Transverse colon (tissue), 4 donors: ENCODE measurements at places on chromosomes 5 and 9.

DNA sequence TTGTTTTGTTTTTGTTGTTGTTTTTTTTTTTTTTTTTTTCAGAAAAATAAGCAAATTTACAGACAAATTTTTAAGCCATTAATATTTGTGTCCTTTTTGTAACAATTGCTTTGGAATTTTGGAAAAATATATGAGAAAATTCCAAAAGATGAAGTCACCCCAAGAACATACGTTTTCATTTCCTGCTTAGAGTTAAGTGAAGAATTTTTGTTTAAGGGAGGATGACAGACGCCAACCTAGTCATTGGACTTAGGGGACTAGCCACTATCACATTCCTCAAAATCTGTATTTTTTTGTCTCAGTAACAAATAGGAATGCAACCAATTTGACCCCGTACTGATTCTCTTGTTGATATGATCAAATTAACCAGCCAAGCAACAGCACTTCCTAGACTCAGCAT lies 433.9 kb upstream of the SLC30A5 start:
- no peak for DNase-seq

GRCh38 chr9:79615038-79615437 lies 43.3 kb downstream of the TLE4 start:
- DNase-seq: no peak

DNA sequence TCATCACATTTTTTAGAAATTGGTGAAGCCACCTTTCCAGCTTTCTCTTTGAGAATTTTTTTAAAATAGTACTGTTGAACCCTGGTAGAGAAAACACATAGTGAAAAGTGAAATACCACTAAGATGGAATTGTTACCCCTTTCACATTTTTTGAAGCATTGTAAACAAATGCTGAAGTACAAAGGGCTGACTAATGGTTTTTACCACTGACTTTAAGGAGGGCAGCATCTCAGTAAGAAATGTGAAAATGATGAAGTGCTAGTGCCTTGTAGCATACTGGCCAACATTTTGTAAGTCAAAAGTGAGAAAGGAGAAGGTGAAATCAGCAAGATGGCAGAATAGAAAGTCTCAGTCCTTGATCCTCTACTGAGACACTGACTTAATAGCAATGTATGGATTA lies 320.6 kb downstream of the PJA2 start:
- DNase-seq: no peak

- DNase-seq: no peak
Observed at GRCh38 chr5:172972552-172972951, 11.0 kb upstream of the ATP6V0E1 start.

DNA sequence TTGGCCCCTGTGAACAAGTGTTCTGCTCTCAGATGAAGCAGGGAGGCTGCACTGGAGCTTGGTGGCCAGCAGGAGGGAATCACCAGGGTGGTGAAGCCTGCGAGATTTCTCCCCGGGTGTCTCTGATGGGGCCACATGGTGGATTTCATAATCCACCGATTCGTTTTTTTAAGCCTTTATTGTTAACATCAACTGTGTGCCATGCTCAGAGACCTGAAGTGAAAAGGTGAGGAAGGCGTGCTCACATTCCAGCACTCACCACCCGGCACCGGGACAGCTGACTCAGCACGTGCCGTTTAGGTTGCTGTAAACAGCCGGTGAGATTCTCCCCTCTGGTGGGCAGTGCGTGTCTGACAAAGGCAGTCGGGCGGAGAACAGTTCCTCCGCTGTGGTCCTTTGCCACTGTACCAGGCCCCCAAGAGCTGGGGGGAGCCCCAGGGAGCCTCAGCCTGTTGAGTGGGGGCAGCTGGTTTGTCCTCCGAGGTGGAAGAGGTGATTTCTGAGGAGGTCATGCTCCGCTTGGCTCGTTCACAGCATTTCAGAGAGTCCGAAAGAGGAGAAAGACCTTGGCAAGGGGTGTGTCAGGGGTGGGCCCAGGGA lies 12.7 kb upstream of the AHRR start:
- DNase-seq: no peak

- DNase-seq: no peak
Observed at GRCh38 chr9:128043467-128043868, 23.7 kb downstream of the NAIF1 start.

GRCh38 chr5:122906768-122907167 lies 61.4 kb downstream of the SNX24 start:
- DNase-seq: no peak

DNA sequence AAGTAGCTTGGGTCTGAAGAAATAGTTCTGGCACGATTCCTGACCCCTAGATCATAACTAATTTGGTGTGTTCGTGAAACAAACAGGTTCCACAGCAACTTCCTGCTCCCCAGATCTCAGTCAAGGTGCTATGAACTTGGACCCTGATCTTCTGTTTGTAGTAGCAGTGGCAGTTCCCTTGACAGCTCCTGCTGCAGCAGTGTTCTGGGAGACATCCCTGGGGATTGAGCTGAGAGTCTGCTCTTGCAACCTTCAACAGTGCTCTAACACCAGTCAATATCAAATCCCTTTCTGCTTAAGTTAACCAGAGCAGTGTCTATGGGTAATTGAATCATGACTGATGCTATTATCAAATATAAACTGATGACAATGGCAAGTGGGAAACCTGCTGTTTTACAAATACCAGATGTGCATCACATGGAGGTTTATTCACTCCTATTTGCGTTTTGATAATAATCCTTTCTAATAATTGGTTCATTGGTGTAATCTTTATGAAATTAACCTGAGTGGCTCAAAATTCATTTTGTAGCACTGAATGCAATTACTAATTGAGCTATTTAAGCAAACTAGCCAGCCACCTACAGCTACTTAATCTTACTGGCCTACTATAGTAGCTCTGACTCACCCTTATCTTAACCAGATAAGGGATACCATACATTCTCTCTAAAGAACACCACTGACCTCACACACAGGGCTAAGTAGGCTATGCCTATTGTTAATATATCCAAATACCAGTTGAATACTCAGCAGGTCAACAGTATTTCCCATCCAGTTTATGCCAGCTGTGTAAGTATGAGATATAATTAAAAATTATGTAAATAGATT lies 21.9 kb downstream of the KDM4C start:
- DNase-seq: peak; percentile 13

- DNase-seq: no peak
Observed at GRCh38 chr5:148237785-148238417, 424 bp upstream of the MARCOL start.

- no peak for DNase-seq
Observed at GRCh38 chr5:94420885-94421284, 197.5 kb downstream of the KIAA0825 start.

- no peak for DNase-seq
Observed at GRCh38 chr9:15178631-15179030, 128.4 kb downstream of the TTC39B start.

DNA sequence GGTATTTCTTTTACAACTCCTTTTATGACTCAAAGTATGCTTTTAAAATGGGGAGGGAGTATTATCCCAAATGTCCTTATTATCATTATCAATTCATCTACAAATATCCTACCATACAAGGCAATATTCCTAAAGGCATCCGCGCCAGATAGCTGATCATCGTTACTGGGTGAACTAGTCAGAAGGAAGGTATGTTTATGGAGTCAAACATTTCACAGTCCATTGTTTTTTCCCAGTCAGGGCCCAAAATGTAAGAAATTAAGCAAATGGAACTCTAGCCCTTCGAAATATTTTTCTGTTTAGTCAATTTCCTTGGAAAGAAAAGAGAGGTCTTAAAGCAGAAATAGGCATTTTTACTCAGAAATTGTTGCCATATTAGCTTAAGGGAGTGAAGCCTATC lies 188.5 kb upstream of the CCNG1 start:
- no peak for DNase-seq

DNA sequence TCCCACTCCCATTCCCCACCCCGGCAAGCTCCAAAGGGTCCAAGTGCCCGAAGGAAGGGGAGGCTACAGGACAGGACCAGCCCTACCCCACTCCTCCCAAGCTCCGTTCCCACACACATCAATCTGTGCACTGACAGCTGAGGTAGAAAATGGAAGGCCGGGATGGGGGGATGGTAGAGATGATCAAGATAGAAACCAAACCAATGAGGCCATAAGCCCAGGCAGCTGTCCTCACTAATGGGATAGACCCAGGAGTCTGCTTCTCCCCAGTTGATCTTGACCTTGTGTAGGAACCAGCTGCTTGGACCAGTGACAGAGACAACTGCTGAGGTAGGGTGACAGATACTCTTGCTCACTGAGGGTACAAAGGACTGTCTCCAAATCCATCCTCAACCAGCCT lies 38.6 kb downstream of the B4GALT1 start:
- no peak for DNase-seq

GRCh38 chr5:72065751-72066255 lies 41.5 kb upstream of the MAP1B start:
- no peak for DNase-seq

DNA sequence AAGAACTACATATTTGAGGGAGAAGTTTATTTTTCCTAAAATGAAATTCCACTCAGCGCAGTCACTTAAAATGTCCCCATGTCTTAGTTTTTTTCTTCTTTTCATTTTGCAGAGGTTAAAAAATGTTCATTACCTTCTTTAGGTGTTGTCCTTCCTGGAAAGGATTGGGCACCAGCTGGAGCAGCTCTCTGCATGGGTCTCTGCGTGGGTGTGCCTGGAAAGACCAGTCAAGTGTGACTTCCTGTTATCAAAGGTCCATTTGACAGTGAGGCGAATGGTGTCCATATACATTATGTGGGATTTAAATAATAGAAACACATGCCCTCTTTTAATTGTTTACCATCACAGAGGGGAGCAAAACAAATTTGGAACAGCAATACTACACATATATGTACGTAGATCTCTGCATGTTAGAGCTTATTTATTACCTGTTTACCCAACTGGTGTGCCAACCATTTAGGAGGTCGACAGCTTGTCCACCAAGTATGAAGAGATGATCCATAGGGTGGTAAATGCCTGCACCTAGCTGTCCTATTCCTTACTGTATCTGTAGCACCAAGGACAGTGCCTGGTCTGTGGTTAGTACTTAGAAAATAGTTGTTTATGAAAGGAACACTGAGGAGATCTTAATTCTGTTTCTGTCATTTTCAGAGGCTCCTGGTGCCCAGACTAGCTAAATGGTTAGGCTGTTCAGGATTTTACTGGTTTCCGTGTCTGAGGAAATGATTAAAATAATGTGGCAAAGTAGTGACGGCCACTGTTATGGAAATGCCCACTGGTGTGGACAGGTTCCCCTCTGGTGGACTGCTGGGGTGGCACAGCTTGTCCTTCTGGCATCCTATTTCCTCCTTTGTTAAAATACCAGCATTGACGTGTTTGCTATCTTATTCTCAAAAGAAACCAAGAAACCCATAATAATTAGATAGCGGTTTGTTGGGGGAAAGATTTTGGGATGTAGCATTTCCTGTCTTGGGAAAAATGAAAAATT lies 200.4 kb downstream of the MAST4 start:
- no peak for DNase-seq

DNA sequence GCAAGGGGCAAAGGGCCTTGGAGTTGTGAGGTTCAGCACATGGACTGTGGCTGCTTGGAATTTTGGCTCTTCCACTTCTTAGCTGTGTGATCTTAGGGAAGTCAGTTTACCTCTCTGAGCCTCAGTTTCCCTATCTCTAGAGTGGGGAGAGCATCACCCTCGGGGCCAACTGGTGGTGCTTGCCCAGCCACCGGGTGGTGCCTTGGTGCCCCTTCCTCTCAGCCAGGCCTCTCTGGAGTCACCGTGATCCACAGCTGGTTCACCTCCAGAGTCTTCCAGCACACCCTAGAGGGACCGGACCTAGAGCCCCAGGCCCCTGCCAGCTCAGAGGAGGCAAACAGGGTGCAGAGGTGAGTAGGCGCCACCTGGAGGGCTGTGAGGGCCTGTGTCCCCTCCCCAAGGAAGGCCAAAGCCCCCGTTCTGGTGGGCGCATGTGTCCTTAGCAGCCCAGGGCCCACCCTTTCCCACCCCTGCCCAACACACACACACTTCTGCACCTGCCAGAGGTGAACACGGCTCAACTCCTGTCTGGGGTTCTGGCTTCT lies 7.7 kb downstream of the ADGRD2 start:
- DNase-seq: no peak

- no peak for DNase-seq
Observed at GRCh38 chr5:117230375-117230774, 655.8 kb upstream of the SEMA6A start.

DNA sequence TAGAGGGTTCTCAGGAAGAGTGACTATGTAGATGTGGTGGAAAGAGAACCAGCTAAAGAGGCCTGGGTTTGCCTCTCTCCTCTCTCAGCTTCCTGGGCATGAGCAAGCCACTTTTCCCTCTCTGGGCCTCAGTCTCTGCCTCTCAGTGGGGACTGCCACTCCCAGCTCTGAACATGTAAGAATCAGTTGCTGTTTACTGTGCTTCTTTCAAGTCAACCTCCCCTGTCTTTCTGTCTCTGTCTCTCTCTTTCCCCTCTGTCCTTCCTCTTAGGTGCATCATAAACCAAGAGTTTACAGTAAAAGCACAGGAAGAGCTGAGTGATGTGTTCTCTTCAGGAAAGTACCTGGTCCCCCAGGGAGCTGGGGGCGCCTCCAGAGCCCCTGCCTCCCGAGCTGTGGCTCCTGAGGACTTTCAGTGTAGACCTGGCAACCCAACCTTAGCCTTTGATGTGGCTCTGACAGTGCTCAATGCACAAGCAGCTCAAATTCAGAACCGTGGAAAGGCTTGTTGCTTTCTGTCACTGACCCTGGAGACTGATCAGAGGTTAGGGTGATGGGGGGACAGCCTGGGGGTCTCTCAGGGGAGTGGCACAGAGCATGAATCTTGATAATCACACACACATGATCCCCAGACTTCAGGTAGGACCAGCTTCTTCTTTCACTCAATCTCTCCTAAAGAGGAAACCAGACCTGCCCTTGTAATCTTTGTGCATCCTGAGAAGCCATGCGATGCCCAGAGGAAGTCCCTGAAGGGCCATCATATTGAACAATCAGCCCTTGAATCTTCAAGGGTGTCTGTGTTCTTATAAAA lies 59.4 kb upstream of the TNFSF8 start:
- no peak for DNase-seq

DNA sequence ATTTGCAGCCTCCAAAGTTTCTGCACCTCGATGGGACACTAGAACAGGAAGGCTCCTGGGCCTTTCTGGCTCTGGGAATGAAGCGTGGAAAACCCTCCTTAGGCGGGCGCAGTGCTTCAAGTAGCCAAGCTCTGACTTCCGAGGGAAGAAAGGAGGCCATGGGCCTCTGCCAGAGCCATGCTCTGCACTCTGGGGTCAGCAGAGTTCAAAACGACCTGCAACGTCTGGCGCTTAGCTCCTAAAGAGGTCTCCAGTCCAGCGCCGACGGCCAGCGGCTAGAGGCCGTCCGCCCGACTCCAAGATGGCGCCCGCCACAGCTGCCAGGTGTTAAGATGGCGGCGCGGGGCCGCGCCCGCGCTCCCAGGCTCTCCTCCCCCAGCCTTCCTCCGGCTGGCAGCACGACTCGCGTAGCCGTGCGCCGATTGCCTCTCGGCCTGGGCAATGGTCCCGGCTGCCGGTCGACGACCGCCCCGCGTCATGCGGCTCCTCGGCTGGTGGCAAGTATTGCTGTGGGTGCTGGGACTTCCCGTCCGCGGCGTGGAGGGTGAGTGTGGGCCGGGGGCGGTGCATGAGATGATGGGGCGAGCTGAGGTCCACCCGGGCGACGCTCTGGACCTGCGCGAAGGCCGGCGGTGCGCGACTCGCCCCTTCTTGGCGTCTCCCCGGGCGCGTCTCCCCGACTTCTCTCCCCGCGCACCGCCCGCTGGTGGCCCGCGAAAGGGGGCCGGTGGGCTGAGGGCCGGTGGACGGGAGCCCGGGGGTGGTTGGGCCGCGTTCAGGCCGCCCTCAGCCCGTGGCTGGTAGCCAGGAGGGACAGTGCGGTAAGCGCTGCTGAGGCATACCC lies at the start of gene TXNDC15:
Gene TXNDC15, plus strand, starts transcription at position 385 of the 844 bp plus-strand sequence. Its CDS starts 57 bp downstream, at position 442.
- DNase-seq: peak; percentile 90
